Spleen (tissue), 13 donors: ENCODE measurements at places on chromosomes 13 and 19. TPM values are rescaled to one million over a fixed set of nuclear protein-coding genes. Genes with fewer than 3 reads are reported as not detected.

DNA sequence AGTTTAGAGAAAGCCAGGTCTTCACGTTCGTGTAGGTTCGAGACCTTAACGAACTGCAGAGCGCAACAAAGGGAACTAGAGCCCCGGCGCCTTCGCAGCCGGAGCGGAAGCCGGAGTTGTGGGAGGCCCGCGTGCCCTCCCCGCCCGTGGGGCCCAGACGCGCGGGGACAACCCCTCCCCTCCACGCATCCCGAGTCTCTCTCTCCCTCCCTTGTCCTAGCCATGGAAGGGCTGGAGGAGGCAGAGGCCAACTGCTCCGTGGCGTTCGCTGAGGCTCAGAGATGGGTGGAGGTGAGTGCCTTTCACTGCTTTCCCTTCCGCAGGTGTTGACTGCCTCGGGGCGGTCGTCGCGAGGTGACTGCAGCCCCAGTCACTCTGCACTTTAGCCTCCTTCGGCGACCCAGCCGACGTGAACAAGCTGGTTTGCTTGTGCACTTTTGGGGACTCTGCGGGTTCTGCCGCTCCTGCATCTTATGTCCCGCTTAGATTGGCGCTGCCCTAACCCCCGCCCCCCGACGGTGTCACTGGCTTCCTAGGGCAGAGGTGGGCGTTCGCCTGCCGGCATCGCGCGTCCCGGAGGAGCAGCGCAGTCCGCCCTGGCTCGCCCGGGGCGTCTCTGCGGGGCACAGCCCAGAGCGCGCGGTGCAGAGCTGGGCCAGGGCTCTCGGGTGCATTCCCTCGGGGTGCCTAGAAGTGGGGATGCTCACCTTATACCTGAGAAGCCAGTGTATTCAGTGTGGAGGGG, 478 bp downstream of the LMO7 start:
- peak; percentile 89 for DNase-seq

GRCh38 chr19:52492201-52492993, 35.1 kb upstream of the ZNF808 start:
- DNase-seq, result no peak

DNA sequence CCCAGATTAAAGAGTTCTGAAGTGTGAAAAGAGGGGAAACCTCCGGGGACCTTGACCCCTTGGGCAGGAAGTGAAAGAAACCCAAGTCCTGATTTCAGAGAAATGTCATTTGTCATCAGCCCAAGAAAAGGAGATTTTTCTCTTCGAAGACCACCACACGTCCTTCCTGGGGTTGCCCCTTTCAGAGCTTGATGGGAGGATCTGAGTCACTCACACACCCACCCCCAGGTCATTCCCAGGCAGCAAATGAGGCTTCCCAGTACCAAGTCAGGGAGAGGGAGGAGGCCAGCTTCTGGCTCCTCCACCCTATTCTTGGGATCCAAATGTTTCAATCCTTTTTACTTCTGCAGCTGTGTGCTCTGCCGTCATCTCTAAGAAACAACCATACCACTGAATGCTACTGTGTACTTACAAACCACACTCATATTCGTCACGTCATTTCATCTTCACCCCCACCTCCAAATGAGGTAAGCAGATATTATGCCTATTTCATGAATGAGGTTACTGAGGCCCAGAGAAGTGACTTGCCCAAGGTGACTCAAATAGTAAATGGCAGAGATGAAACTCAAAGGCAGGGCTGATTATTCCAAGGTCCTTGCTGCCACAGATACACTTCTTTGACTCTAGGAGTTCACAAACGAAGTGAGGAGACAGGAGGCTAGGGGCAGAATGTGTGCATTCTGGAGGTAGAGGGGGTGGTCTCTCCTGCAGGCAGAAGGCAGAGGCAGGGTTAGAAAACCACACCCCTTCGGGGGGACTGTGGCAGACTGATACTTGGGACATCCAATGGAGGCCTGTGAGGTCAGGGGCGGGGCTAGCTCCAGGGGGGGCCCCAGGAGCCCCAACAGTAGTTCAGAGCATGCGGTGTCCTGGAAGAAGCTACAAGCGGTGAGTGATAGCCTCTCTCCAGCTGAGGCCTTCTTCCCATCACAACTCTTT, 5.0 kb upstream of the KMT2B start:
- DNase-seq, result no peak

DNA sequence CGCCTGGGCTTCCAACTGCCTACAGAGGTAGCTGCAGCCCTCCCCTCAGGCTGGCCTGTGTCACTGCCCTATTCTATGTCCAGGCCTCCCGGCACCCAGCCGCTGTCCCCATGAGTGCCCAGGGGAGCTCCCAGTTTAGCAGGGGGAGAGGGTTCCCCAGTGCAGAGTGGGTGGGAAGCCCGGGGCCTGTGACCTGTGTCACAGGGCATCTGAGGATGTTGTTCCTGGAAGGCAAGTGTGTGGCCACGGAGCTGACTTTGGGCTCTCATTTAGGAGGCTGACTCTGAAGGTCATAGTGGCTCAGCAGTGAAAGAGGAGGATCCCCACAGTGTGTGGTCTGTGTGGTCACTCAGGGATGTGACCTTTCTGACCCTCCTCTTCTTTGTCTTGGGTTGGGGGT, 25.1 kb downstream of the PPP1R37 start:
- no peak for DNase-seq

DNA sequence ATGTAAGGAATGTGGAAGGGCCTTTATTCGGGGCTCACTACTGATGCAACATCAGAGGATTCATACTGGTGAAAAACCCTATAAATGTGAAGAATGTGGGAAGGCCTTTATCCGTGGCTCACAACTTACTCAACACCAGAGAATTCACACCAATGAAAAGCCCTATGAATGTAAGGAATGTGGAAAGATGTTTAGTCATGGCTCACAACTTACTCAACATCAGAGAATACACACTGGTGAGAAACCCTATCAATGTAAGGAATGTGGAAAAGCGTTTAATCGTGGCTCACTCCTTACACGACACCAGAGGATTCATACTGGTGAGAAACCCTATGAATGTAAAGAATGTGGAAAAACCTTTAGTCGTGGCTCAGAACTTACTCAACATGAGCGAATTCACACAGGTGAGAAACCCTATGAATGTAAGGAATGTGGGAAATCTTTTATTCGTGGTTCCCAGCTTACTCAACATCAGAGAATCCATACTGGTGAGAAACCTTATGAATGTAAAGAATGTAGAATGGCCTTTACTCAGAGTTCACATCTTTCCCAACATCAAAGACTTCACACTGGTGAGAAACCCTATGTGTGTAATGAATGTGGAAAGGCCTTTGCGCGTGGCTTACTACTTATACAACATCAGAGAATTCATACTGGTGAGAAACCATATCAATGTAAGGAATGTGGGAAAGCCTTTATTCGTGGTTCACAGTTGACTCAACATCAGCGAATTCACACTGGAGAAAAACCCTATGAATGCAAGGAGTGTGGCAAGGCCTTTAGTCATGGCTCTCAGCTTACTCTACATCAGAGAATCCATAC, 44.3 kb downstream of the ZNF585A start:
- no peak for DNase-seq

MTUS2 gene
- 3.2 TPM for total RNA-seq

- peak; percentile 80 for DNase-seq
Measured at GRCh38 chr19:2039959-2040646, 10.9 kb downstream of the MKNK2 start.

IGFL2 gene
- total RNA-seq, result not detected

DNA sequence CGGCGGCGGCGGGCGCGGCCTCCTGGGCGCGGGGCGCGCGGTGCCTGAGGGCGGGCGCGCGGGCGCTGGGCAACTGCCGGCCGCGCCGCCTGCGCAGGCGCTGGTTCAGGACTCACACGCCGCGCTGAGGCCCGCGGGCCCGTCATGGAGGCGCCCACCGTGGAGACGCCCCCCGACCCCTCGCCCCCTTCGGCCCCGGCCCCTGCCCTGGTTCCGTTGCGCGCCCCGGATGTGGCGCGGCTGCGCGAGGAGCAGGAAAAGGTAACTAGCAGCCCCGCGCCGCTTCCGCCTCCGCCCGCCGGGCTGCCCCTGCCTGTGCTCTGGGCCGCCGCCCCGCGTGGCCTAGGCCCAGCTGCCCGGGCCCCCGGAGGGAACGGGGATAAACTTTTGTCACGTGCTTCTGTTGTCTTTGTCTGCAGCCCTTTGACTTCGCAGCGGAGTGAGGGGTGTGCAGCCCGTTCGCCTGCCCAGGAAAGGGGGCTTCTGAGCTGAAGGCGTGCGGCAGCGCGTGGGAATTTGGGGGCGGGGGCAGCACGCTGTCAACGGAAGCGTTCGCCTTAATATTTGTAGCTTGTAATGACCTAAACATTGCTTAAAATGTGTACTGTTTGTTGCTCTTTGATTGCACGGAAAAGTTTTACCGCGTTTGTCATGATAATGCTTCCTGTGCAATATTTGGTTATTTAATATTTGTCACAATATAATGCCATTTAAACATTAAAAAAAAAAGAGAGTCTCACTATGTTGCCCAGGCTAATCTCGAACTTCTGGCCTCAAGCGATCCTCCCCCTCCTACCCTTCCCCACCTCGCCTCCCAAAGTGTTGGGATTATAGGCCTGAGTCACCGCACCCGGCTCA, 594 bp downstream of the URI1 start:
- DNase-seq, result peak; percentile 95

DNA sequence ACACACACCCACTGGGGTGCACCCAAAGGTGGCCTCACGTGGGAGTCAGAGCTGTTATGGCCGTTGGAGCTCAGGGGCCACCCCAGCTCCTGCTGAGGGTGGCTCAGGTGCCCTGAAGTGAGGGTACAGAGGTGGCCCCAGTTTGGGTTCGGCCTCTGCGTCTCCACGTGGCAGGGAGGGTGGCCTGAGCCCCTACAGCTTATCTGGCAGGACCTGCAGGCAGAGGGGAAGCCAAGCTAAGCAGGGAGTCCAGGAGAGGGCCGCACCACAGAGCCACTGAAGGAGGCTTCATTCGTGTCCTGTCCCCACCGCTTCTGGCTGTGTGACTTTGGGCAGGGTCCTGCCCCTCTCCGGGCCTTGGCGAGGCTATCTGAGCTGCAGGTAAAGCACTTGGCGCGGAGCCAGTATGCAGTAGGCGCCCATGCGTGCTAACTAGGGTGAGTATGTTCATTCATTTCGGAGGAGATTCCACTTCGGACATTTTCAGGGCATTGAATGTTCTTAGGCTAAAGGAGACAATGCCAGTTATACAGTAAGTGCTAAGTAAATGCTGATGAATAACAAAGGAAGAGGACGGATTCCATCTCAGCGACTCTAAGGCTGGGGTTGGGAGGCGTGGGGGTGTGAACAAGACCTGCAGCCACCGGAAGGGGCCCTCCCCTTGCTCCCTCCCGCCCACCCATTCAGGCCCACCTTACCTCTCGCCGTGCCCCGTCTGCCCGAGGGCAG, 4.9 kb downstream of the REX1BD start:
- no peak for DNase-seq

- no peak for DNase-seq
Measured at GRCh38 chr19:2361246-2362045, 1.4 kb downstream of the TMPRSS9 start.

DNA sequence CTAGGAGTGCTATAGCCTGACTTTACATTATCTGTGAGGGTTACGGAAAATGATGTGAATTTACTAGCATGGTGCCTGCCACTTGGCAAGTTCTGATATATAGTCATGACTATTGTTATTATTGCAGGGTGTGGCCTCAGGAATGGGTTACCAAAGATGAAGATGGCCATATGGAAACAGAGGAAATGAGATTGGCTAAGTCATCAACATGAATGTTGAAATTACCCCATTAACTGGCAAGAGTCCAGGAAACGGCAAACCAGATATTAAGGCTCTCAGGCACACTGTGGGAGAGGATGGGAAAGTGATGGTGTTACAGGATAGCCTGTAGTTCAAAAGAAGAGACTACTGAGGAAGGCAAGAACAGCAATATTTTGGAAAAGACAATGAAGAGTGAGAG, 183.3 kb downstream of the KCNRG start:
- DNase-seq, result no peak

DNA sequence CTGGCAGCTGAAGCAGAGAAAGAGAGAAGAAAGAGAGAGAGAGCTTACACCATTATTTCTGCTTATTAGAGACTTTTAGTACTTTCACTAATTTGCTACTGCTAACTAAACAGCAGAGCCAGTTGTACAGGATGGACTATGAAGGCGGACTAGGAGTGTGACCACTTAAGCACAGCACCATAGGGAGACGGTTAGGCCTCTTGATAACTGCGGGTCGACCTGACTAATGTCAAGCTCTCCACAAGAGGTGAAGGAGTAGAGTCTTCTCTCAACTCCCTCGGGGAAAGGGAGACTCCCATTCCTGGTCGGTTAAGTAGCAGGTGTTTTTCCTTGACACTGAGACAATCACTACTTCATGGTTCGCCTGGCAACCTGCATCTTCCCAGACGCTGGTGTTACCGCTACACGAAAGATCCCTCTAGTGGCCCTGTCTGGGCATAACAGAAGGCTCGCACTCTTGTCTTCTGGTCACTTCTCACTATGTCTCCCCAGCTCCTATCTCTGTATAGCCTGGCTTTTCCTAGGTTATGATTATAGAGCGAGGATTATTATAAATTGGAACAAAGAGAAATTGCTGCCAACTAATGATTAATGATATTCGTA, 5.3 kb upstream of the PSG7 start:
- no peak for DNase-seq

- peak; percentile 83 for DNase-seq
Measured at GRCh38 chr19:35755550-35756376, 1.1 kb downstream of the HSPB6 start.

- DNase-seq, result peak; percentile 84
Measured at GRCh38 chr13:24272452-24273161, 36.8 kb upstream of the C1QTNF9 start.

TEX101 gene
- not detected for total RNA-seq
